C1 segment of cervical spinal cord (tissue), 14 donors: ENCODE measurements at places on chromosomes 11 and 22.

- DNase-seq: no peak
These were observed 17.8 kb downstream of the OTUB1 start for GRCh38 chr11:64003807-64004589.

DNA sequence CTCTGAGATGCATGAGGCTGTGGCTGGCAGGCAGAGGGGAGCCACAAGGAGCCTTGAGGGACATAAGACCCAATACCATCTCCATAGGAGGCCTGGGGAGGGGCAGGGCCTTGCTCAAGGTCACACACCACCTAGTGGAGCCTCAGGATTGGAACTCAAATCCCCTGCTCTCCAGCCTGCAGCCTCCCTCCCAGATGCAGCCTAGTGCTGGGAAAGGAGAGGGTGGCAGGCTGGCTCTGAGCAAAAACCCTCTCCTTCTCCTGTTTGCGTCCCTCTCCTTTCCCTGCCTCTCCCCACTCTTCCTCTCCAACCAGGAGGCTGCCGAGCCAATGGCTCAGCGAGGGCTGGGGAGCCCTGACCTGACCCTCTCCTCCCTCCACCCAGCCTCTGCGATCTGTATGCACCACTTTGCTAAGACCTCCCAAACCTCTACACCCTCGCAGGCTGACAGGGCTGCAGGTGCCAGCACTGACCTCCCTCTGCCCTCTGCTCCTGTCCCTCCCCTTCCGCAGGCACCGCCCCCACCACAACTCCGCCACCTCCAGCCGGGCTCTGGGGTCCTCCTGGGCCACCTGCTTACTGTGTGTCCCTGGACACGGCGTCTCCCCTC, 14.7 kb downstream of the IGLL1 start:
- no peak for DNase-seq

GRCh38 chr11:1559111-1559951, 12.7 kb downstream of the DUSP8 start:
- peak; percentile 90 for DNase-seq

DNA sequence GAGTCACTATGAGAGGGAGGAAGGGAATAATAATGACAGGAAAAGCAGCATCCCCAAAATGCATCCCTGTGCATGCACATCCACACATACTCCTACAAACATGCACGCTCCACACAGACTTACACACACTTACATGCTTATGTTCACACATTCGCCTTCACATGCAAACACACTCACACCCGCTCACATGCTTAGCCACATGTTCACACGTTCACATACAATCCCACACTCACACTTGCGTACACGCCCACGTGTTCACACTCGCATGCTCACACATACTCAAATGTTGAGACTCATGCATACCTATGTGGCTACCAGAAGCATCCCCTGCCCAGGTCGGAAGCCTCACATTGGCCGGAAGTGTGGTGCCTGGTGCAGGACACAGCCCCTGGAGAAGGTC, 372.1 kb downstream of the MN1 start:
- no peak for DNase-seq

DNA sequence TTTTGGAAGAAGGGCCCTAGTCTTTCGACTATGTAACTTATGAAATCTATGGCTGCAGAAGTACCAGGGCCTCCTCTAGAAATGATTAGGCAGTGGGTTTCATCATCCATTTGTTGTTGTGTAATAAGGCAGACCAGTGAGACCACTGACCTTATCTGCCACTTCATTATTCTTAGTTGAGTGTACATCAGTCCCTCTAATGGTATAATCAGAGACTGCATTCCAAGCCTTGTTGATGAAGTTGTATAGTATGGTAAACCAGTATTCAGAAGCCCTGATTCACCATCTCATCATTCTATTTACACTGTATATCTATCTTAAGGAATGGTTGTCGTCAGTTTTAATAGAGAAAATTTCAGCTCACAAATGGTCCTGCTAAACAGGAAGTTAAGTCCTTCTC, 32.2 kb upstream of the GRIA4 start:
- no peak for DNase-seq

DNA sequence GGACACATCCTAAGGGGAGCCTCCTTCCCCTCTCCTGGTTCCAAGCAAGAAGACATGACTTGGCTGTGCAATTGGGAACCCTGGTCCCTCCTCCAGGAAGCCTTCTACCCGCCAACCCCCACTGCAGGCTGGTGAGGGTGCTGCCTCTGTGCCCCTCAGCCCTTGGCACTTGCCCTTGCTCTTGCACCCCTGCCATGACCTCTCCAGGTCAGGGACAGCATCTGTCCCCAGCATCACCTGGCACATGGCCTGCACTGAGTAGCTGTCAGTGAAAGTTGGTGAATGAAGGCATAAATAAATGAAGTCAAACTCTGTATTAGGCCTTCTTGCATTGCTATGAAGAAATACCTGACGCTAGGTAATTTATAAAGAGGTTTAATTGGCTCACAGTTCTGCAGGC, 1.9 kb upstream of the GTSE1 start:
- no peak for DNase-seq

DNA sequence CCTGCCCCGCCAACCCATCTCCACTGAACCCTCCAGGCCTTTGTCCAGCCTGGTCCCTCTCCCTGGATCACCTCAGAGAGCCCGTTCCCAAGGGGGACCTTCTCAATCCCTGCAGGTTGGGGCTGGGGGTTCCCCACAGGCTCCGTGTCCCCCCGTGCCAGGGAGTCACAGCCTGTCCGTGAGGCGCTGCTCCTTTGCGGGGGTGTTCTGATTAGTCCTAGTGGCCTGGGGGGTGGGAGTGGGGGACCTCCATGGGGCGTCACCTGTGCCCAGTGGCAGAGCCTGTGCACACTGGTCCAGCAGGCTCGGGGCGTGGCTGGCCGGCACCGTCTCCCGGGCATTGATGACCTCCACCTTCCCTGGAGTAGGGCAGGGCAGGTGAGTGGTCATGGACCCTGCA, 11.6 kb downstream of the GGT5 start:
- no peak for DNase-seq

DNA sequence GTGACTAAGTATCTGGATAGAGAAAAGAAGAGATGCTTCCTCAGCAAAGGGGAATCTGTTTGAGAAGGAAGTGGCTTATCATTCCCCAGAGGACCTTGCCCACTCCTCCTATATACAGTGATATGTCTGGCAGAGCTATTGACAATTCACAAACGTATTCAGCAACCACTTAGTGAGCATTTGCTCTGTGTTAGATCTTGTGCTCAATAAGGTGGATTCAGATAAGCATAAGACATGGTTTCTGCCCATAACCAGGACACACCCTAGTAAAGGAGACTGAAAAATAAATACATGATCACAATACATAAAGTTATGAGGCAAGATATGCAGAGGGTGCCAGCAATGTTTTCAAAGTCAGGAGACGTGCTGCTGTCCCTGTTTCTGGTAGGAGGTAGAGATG, 1.4 kb downstream of the TMEM9B start:
- no peak for DNase-seq

- DNase-seq: peak; percentile 14
These were observed 60.5 kb downstream of the OSBP2 start for GRCh38 chr22:30754971-30755758.

DNA sequence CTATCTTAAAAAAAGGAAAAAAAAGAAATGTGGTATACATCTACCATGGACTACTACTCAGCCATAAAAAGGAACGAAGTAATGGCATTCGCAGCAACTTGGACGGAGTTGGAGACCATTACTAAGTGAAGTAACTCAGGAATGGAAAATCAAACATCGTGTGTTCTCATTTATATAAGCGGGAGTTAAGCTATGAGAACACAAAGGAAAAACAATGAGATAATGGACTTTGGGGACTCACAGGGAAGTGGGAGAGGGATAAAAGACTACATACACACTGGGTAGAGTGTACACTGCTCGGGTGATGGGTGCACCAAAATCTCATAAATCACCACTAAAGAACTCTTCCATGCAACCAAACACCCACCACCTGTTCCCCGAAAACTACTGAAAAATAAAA, 11.8 kb downstream of the RAB6A start:
- DNase-seq: no peak

DNA sequence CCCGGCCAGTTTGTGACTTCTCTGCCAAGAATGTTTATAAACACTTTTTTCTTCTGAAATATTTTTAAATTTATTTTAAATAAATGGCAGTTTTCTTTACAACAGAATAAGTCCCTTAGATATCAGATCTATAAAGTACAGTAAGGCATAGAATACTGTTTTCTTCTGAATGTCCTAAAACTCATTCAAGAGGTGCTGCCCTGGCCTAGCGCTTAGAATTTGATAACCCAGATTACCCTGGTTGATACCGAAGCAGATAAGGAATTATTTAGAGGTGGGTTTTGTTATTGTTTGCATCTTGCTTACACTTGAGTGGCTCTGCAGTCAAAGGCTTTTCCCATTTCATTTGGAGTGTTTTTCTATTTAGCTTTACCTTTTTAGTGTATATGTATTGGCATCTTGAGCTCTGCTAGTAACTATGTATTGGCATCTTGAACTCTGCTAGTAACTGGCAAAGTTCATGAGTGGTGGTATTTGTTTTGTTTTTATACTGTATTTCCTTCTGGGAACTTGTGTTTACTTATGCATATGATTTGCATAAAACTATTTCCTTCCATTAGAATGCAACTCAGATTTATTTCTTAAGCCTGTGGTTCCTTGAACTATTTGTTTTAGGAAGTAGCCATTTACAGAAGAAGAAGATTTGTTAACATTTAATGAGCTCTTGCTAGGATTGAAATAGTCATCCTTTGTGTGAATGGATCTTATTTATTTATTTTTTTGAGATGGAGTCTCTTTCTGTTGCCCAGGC, 1.2 kb downstream of the ACAD8 start:
- no peak for DNase-seq

DNA sequence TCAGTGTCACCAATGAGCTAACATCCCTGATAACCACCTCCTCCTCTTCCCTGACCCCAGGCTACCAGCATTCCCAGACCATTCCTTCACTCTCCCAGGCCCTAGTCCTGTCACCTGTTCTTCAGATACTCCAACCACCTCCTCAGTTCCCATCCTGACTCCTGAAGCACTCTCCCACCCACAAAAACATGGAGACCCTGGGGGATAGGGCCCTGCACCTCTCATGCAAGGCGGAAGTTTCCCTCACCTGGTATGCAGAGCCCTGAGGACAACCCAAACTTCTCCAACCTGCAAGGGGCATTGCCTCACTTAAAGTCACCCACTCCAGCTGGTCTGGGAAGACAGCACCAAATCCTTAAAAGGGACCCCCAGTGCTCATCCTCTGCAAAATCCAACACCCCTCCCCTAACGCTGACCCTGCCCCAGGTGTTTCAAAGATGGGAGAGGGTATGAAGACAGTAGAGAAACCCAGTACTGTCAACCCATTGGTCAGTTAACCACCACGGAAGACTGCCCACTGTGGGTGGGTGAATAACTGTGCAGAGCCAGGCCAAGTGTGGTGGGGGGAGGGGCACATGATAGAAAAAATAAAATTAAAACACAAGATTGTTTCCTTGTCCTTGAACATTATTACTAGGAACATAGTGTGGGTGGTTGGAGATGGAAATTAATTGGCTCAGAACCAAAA, 1.4 kb downstream of the TNKS1BP1 start:
- no peak for DNase-seq

- no peak for DNase-seq
These were observed 1.1 kb upstream of the CD248 start for GRCh38 chr11:66317723-66318599.

DNA sequence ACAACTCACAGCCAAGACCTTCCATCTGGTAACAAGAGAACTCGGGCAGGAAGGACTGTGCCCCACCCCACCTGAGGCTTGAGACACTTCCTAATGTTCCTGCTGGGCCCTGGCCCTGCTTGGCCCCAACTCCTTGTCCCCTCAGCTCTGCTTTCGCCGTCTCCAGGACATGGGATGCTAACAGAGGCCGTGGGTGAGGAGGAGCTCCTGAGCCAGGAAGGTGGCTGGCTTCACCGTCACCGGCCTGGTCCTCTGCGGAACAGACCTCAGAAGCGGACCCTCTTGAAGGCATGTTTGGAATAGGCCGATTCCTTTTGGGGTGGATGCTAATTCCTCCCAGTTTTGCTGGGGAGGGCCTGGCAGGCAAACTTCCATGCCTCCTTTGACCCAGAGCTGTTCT, 154.3 kb downstream of the CACNA1I start:
- no peak for DNase-seq

DNA sequence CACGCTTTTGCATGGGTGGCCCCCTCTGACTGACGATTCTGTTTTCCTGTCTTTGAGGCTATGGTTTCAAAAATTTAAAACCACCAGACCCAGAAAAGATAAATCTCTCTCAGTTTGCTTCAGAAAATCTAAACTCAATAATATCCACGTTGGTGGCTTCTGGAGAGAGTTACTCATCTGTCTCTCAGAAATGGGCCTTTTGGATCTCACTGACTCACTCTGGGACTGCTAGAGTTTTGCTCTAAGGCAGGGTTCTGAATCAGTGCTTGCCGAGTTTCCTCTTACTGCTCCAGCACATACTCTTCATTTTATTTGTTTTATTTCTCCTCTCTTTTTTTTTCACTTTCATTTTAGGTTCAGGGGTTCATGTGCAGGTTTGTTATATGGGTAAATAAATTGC, 305.7 kb downstream of the BLID start:
- DNase-seq: no peak

DNA sequence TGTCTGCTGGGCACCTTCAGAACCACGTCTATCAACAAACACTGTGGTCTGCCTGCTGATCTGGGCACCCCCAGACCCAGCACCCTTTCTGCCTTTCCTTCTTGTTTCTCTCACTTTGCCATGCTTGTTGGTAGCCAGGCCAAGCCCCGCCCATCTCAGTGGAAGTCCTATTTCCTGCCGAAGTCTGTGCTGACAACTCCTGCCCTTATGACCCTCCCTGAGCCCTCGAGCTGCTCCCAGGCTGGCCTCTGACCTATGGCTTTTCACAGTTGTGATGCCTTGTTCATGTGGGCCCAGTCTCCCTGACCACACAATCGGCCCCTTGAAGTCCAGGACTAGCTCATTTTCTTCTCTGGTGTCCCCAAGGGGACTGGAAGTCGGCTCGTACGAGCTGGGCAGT, 132.1 kb downstream of the DSCAML1 start:
- no peak for DNase-seq

- no peak for DNase-seq
These were observed 49.8 kb downstream of the APIP start for GRCh38 chr11:34866375-34866774.

GRCh38 chr22:20256551-20257211, 11.4 kb downstream of the RTN4R start:
- DNase-seq: no peak

DNA sequence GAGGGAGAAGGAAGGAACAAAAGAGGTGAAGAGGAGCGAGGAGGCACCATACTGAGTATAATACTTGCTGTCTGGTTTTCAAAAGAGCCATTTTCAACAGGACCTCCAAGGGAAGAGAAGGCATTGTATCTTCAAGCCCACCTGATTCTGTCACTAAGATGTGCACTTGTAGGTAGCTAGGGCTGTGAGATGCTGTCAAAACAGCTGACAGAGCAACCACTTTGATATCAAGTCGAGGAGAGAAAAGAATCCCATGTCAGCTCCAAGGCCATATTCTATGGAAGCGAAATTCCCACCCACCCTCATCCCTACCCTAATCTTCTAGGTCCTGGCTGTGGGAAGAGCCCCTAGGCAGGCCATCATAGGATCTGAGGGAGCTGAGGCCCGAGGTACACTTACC, 70.9 kb upstream of the PRDM11 start:
- DNase-seq: no peak

- DNase-seq: no peak
These were observed 36.6 kb downstream of the RPUSD4 start for GRCh38 chr11:126174816-126175215.
